ENCODE measurements at places on chromosomes 6 and 20.

DNA sequence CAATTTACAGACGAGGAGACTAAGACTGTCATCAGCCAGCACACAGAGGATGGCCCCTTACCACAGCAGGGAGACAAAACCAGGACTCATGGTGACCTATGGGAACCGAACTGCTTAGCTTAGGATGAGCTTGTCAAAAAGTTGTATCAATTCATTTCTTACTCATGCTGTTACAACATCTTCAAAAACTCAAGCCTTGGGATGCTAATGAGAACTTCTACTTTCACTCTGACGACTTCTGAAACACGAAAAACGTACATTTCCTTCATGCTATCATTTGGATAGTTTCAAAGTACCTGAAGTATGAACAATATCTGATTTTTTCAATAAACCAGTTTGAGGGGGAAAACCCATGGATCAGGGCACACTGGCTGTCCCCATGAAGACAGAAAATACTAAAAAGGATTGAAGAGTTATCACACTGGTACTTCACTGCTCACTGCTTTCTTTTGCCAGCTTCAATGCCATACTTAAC, 31.9 kb downstream of the HIVEP2 start:
- no peak for DNase-seq

DNA sequence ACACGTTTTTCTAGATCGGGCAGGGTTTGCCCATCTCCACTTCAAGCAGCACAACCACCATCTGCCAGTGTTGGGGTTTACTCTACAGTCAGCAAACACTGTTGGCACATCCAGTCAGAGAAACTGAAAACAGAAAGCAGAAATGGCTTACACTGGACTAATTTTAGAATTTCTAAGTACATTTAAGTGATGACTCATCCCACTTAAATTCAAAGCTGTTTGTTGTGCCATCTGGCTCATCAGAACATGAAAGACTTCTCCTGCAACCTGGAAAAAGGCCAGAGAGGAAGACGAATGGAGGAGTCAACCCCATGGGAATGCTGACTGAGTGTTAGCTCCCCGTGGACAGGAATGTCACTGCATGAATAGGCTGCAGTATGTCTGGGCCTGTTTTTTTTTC, 21.8 kb downstream of the FAM209B start:
- peak; percentile 86 for DNase-seq

DNA sequence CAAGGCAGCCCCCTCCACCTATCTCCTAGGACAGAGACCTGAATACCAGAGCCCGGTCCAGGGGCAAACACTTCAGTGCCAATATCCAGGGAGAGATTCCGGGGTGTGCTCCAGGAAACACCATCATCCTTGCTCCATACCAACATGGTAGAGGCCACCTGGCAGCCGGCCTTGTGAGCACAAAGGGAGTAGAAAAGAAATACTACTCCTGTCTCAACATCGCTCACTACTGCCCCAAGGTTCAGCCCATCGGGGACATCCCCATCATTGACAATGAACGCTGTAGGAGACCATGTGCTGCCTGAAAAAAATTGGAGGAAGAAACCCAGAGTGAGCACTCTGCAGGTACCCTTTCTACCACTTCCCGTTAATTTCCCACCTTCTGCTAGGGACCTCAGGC, 1.5 kb downstream of the NEU1 start:
- no peak for DNase-seq

DNA sequence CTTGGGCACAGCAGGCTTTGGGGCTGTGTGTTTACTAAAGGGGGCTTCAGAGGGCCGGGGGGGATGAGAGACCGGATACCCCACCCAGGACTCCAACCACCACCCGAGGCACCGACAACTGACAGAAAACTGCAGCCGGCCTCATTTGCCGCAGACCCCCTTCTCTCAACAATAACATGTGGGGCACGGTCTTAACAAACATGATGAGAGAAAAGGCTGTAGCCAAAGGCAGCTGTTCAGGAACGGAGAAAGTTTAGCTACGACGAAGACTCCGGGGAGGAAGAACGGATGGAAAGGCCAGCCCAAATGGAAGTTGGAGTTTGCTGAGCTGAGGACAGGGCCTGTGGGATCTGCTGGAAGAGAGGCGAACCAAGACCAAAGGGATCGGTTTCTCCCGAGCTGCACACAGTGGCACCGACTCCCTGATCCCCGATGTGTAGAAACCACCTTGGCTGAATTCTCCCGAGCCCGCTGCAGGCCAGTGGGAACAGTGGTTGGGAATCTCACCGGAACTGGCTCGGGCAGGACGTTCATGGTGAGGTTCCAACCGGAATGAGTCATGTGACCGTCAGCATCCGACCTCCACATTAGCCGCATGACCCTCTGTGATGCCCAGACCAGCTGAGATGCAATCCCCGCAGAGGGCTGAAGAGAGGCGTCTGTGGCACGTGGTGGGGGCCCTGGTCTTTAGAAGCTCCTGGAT, 359.3 kb downstream of the TAF4 start:
- DNase-seq: no peak

GRCh38 chr6:33694977-33695376, 16.5 kb downstream of the UQCC2 start:
- no peak for DNase-seq

DNA sequence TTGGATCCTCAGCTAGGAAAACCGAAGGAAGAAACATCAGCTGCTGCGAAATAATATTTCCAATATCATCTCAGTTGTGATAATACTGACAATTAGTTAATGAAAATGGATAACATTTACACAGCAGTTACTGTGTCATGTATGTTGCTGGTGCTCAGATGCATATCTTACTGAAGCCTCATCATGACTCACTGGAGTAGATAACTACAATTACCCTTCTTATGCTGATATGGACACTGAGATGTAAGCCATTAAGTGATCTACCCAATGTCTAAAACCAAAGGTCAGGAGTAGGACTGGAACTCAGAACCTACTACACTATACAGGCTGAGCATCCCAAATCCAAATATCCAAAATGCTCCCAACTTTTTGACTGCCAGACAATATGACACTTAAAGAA, 54.7 kb upstream of the LYRM2 start:
- DNase-seq: no peak

DNA sequence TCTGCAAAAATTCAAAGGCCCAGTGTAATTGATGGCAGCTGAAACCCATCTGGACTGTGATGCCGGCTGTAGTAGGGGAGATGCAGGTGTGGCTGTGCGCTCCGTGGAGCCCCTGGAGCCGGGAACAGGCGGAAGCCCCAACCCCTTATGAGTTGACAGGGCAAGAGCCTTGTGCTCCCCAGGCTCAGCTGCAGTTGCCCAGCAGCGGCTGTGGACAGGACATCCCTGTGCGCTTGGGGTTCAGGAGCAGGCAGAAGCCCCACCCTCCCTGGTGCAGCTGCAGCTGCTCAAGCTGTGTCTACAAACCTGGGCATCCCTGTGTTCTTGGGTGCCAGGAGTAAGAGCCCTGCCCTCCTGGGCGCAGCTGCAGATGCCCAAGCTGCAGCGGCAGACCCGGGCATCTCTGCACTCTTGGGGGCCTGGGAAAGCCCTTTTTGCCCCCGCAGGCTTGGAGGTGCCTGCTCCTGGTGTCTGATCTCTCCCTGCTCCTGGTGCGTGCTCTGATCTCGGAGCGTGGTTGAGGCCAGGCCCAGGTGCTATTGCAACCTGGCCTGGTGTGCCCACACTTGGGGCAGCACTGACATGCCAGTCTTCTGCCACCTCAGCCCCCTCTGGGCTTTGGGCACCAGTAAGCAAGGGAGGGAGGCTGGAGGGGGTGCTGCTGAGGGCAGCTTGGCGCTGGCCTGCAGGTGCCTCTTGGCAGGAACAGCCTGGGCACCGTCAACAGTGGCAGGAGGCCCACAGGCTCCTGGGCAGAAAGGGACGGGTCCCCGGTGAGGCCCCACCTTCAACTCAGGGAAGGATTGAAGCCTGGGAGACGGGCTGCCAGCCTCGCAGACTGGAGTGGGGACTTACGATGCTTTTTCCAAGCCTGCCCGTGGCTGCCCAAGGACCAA, 30.3 kb downstream of the OR2J2 start:
- DNase-seq: no peak

DNA sequence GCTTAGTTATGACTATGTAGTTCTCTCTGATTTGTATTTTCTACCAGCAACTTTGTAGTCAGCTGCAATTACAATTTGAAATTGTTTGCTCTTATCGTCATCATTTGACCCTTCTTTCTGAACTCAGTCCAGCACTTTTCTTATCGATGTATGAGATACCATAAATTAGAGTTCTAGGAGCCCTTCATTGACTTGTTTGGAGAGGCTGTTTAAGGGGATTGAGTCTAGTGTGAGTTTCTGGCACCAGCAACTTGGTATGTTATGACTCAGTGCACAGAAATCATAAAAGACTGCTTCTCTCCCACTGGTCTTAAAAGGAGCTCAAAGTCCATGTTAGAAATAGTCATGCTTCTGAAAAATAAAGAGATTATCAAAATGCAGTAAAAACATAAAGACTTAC, 190.3 kb downstream of the TENT5A start:
- peak; percentile 21 for DNase-seq

GRCh38 chr6:142297996-142298753, 3.6 kb upstream of the ADGRG6 start:
- DNase-seq: no peak

- no peak for DNase-seq
Measured at GRCh38 chr20:45873409-45874103, 7.5 kb upstream of the ZSWIM1 start.

GRCh38 chr6:52164319-52165094, 21.7 kb upstream of the IL17A start:
- DNase-seq: peak; percentile 35

DNA sequence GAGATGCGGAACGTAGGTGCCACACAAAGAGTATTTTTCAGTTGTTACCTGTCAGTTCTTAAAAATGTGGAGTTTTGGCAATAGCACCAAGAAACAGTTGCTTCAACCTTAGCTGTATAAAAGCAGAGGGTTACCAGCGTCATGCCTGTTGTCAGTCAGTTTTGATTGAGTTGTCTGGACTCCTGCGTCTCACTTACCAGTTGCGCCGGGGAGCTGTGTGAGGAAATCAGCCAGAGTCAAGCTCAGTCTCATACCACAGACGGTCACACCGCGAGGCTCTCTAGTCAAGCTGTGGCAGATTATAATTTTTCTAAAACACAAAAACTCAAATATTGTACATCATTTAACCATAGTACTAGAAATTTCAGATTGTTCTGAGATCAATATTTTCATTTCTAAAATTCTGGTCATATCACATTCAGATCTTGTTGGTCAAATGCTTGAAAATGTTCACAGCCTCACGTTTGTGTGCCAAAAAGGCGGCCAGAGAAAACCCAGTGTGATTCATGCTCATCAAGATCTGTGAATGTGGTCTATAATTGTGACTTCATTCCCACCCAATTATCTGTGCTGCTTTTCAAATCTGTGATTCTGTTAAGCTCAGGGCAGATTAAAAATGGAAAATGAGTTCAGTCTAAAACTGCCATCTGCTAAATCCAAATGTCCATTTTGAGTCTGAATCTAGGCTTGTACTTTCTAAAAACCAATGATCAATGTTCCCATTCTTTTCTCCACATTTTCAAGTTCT, 37.5 kb downstream of the SASH1 start:
- no peak for DNase-seq

- DNase-seq: no peak
Measured at GRCh38 chr6:45479834-45480751, 102.4 kb upstream of the SUPT3H start.

GRCh38 chr20:60466687-60467022, 508.4 kb downstream of the CDH26 start:
- DNase-seq: no peak

GRCh38 chr6:129890164-129890563, 29.0 kb upstream of the TMEM244 start:
- DNase-seq: no peak

- no peak for DNase-seq
Measured at GRCh38 chr6:105227295-105227767, 47.5 kb upstream of the POPDC3 start.

- peak; percentile 81 for DNase-seq
Measured at GRCh38 chr6:110180228-110181008, at the start of gene CDC40. TSS of gene CDC40 (plus strand) at chr6:110180427. CDS start at chr6:110180445, 18 bp downstream.

- no peak for DNase-seq
Measured at GRCh38 chr20:45038745-45039474, 62.0 kb downstream of the KCNS1 start.

- peak; percentile 85 for DNase-seq
Measured at GRCh38 chr6:46329568-46329967, 158.8 kb upstream of the ENPP5 start.

DNA sequence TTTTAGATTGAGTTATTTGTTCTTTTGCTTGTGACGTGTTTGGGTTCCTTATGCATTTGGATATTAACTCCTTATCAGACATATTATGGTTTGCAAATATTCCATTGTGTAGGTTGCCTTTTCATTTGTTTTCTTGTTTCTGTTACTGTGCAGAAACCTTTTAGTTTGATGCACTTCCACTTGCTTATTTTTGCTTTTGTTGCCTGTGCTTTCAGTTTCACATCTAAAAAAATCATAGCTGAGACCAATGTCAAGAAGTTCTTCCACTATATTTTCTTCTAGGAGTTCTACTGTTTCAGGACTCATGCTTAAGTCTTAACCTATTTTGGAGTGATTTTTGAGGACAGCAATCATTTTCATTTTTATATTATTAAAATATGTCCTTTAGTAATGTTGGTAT, 113.5 kb downstream of the EPM2A start:
- DNase-seq: no peak

DNA sequence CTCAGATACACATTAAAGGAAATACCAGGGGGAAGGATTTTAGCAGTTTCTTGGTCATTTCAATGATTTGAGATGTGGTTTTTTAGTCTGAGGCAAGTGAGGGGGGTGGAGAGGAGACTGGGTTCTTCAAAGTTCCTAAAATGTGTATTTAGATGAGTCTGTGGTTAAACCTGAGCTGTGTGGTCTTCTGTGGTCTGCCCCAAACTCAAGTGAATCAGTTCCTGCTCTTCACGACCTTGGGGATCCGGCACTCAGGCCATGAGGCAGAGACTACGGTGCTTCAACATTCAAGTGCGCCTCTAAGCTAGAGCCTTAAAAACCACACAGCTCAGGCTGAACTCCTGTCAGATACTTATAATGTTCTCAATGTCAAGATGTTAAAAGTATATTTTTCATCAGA, 406.7 kb downstream of the LMBRD1 start:
- DNase-seq: no peak

- DNase-seq: no peak
Measured at GRCh38 chr6:72675396-72675795, 53.5 kb downstream of the KCNQ5 start.

DNA sequence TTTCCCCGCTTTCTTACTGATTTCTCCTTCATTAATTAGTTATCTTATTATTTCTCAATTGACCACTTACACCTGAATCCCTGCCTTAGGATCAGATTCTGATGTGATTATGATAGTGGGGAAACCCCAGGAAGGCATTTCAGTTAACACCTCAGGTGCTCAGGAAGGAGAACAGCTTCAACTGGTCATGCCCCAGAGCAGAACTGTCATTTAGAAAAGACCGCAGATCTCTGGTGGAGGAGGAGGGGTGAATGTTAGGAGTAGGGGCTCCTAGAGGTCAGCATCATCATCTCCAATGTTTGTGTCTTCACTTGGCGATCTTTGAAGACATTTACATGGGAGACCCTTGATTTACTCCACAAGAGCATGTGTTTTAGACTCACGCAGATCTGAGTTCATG, 44.5 kb downstream of the PROKR2 start:
- no peak for DNase-seq

GRCh38 chr6:113619077-113619476, 238.1 kb upstream of the MARCKS start:
- no peak for DNase-seq

Measured in NCI-H69 (cell line).